ENCODE measurements at places on chromosomes 2 and 18.
A peak's percentile ranks its signal among the peaks of the same experiment; 100 is the strongest.

DNA sequence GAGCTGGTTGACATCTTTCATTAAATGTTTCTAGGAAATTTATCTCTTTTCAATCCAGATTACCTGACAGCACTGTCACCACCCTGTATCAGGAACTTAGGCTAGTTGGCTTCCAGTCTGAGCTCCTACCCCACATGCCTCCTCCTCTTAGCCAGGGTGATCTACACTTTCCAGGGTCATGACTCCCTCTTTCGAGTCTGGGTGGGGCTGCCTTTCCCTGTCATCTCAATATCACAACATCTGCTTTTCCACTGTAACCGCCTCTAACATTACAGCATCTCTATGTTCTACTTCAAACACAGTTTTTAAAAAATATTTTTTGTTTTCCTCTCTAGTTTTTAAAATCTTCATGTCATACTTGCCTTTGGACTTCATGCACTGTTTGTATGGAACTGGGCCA lies 129.2 kb downstream of the RBMS1 start:
- DNase-seq = peak; percentile 23

- DNase-seq = no peak
These were observed 136.7 kb upstream of the CXCR4 start for GRCh38 chr2:136254681-136255080.

DNA sequence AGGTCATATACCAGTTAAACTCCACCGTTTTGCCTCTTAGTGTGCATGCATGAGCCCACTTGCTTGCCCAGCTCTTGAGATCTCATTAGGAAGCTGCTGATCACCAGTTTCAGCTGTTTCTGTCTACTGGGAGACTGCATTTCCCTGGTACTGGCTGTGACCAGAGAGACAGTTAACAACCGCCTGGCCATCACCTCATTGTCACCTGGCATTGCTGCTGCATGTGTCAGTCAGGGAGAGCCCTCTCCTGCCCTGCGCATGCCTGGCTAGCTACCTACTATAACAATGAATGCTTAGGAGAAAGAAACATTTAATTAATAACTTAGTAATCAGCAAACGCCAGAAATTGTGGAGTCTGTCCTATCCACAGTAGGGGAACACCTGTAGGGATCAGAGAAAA lies 265.8 kb upstream of the CYRIA start:
- DNase-seq = no peak

DNA sequence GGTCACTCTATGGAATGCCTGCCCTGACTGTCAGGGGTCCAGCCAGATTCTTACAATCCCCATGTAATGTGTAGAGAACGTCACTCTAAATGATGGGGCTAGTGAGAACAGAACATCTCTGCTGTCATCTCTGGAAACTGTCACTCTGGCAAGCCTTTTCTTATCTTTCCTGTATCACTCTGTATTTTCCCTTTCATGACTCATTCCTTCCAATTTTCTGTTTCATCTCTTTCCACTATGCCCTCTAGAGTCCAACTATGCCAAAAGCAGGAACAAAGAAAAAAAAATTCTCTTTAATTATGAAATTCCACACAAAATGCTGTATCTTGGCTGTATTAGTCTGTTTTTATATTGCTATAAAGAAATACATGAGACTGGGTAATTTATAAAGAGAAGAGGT lies 608.8 kb downstream of the ADCYAP1 start:
- no peak for DNase-seq

DNA sequence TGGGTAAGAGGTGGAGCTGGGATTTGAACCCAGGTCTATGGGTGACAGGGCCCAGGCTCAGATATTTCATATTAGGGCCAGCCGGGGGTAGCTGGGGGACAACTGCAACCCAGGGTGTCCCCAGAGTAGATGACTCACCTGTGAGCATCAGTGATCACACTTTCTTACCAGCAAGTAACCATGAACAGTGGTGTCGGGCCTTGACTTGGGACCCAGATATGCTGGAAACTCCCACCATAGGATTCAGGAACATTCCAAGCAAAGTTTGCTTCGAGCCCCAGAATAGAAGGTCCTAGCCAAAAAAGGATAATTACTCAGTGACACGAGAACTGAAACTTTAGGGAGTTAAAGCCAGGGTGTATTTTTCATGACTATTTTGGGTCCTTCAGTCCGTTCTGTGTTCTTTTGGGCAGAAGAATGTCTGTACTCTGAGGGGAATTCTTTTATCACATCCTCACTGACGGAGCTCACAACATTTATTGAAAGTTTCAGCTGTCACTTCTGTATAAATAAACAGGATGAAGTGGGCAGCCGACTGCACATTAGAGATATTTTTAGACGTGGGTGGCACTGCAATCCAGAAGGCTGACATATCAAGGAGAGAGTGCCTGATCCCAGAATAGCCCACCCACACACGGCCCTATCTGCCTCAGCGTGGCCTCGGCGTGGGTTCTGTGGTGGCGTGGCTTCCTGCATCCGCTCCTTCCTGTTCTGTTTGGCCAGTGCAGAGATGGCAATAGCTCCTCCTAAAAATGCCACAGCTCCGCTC lies 45.6 kb downstream of the RAMP1 start:
- peak; percentile 26 for DNase-seq

- no peak for DNase-seq
These were observed 375.5 kb downstream of the ZNF521 start for GRCh38 chr18:24976502-24976901.

DNA sequence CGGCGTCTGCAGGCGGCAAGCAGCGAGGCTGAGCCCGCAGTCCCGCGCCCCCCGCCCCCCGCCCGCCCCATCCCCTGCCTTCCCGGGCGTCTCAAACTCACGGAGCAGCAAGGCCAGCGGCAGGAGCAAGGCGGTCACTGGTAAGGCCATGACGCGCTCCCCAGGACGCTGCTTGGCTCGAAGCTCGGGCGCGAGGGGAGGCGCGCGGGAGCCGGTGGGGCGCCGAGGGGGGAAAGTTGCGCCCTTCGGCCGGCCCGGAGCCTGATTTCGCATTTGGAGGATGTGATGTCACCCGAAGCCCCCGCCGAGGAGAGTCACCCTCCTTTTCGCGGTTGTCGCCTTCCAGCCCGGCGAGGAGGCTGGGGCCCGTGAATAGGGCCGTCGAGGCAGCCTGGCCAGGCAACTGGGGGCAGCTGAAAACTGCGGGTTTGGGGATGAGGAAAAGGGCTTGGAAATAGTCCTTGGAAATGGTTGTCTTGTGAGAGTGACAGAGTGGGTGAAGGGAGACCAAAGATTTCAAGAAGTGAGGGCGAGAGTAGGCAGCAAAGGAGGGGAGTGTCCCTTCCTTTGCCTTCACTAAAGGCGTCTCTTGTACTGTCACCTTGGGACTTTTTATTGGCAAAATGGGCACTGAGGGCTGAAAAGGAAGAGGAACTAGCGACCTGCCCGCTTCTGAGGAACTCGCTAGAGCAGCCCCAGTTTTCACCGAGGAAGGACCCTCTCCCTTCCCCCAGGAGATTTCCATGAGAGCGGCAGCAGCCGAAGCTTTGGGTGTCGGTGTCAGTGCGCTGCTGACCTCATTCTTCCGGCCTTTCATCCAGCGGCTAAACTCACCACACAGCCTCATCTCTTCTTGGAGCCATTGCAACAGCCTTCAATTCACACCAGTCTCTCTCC lies at the start of gene CD8A:
CD8A (minus strand) TSS at position 238 of the 897 bp plus-strand sequence; CDS start at position 150, 88 bp downstream.
- no peak for DNase-seq

GRCh38 chr18:55550471-55550870 lies 37.5 kb downstream of the TCF4 start:
- DNase-seq = no peak

DNA sequence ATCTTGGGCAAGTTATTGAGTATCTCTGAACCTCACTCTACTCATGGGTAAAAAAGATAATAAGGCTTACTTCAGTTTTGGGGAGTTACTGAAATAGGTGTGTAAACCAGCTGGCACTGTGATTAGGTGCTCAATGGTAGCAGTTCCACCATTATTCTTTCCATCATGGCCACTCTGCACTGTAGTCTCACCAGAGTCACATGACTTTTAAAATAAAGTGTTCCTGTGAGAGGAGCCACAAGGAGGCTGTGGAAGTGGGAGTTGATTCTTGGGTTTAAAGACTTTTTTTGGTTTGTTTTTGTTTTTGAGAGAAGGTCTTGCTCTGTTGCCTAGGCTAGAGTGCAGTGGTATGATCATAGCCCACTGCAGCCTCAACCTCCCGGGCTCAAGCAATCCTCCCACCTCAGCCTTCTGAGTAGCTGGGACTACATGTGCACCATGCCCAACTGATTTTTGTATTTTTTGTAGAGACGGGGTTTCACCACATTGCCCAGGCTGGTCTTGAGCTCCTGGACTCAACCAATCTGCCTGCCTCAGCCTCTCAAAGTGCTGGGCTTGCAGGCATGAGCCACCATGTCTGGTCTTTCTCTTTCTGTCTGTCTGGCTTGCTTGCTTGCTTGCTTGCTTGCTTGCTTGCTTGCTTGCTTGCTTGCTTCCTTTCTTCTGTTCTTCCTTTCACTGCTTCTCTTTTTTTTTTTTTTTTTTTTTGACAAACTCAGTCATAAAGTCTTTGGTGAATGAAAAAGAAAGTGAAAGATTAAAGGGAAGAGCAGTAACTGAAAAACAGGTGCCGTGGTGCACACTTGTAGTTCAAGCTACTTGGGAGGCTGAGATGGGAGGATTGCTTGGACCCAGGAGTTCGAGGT lies 21.2 kb upstream of the ACVR1 start:
- DNase-seq = peak; percentile 25

DNA sequence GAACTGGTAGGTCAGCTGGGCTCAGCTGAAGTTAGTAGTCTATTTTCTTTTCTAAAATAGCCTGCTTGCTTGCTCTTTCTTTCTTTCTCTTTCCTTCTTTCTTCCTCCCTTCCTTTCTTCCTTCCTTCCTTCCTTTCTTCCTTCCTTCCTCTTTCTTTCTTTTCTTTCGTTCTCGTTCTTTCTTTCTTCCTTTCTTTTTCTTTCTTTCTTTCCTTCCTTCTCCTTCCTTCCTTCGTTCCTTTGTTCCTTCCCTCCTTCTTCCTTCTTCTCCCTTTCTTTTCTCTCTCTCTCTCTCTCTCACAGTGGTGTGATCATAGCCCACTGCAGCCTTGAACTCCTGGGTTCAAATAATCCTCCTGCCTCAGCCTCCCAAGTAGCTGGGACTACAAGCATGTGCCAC lies 29.2 kb upstream of the KDM3A start:
- no peak for DNase-seq

- DNase-seq = no peak
These were observed 25.7 kb upstream of the B3GNT7 start for GRCh38 chr2:231369580-231370428.

DNA sequence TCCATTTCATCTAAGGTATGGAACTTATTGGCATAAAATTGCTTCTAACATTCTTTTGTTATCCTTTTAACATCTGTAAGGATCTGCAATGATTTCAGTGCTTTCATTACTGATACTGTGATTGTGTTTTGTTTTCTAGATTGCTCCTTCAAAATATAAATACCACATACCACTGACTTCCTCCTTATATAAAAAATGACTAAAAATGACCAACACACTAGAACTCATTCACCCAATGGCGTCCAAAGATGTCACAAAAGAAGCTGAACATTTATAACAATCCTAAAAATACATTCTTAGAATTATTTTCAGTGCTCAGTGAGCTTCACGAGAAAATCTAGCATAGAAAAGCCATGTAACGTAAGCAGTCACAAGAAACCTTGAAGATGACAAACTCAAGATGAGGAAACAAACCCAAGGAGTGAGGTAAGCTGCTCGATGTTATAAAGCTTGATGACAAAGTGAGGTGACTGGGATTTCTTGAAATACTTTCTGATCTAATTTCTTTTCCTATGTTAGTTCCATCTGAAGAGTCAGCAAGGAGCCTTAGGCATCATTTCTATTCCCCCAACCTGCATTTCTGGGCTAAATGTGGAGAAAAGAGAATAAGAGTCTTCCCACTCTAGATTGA lies 42.6 kb downstream of the PNO1 start:
- no peak for DNase-seq

Measured in large intestine (tissue), 12 donors.